ENCODE measurements at places on chromosomes 2 and 18.

DNA sequence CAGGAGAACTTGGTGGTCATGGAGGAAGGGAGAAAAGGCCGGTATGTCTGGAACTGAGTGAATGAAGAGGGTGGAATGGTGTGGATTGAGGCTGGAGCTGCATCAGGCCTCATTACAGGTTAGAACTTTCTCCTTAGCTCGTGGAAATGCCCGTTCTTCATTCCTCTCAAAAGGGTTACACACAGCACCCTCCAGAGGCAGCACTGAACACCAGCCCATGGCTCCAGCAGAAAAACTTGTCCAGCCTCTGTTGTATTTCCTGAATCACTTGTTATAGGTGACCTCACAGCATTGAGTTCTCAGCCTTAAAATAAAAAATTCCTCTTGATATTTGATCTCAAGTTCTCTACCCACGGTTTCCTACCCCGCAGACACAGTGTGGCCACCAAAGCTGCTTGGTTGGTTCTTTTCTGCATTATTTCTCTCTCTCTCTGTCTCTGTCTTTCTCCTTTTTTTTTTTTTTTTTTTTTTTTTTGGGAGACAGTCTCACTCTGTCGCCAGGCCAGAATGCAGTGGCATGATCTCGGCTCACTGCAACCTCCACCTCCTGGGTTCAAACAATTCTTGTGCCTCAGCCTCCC, 89.6 kb downstream of the ITGB1BP1 start:
- DNase-seq, result peak; percentile 87

DNA sequence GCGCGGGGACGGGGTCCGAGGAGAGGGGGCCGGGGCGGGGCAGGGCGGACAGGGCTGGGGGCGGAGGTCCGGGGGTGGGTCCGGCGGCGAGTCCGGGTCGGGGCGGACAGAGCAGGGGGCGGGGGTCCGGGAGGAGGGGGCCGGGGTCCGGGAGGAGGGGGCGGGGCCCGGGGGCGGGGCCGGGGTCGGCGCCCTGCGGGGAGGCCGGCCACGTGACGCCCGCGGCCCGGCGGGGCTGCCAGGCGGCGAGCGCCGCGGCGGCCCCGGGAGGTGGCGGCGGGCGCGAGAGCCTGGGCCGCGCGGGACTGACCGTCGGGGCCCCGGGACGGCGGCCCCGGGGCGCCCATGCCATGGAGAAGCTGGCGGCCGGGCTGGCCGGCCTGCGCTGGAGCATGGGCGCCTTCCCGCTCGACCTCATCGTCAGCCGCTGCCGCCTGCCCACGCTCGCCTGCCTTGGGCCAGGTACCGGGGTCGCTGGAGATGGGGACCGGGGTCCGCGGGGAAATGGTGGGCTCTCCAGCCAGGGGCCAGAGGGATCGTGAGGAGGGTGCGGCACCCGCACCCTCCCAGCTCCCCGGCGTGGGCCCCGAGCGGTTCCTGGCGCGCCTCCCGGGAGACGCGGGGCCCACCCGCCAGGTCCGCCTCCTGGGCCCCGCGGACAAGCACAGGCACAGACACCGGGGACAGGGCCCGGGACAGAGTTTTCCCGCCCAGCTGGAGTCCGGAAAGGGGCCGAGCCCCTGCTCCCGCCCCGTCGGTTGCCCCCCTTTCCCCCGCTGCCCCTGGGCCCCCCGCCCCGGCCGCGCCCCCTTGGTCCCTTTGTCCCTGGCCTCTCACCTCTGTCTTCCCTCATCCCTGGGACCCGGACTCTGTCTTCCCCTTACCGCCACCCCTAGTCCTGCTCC, at the start of gene GAREM2:
Gene GAREM2, plus strand, starts transcription at position 218 of the 905 bp plus-strand sequence. Its CDS starts 133 bp downstream, at position 351.
- no peak for DNase-seq

GRCh38 chr18:64259871-64260270, 111.0 kb upstream of the LINC00305 start:
- DNase-seq, result no peak

DNA sequence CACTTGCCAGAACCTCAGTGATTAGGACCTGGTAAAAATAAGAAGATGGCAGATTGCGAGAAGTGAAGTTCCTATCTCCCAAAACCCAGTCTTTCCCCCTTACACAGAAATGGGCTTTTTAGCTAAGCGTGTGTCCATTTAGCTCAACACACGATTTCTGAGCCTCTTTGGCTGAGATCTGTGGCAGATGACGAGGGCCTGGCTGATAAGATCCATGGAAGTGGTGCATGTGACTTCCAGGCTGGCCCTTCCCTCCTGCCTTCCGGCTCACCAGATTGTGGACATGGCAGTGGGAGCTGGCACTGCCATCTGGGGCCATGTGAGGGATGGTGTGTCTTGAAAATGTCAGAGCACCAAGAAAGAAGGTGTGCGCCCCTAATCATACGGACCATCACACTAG, 41.0 kb upstream of the ZFP36L2 start:
- DNase-seq, result no peak

DNA sequence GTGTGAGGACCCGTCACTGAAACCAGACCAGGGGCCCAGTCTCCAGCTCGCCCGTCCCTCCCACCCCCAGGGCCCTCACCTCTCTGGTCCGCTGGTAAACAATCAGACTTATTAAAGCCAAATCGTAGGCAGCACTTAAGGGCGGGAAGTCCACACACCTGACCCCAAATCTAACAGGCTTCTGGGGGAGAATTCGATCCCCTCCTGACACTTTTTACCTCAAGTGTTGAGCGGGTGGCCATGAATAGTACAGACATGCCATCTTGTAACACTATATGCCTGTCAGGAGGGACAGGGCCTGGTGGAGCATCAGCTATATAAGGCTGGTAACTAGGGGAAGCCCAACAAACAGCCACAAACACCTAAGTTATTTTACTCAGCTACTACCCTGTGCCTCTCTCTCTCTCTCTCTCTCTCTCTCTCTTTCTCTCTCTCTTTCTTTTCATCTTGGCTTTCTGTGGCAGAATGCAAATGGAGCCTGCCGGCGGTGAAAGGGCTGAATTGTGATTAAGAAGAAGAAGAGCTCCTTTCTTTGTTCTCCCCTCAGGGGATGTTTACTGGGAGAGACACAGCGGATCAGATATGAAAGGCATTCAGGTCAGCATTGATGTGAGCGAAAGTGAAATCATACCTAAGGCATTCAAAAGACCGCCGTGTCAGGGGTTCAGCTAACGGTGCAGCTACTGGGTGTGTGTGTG, 9.5 kb downstream of the ZEB2 start:
- peak; percentile 72 for DNase-seq

DNA sequence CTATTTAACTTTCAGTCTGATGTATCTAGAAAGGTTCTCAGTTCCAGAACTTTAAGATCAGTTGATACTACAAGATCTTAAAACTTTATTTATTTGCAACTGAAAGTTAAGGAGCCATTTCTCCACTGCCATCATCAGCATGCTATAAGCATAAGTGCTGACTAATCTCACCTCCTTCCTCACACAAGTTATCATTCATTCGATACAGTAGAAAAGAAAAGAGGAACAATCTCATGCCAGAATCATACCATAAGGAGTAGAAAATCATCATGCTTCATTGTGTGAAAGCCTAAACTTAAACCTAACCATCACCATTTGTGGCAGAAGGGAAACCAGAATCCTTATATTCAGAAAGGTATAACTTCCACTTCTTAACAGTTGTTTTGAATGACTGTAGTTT, 176.6 kb upstream of the NRXN1 start:
- no peak for DNase-seq

- no peak for DNase-seq
These were observed 92.6 kb downstream of the SMIM21 start for GRCh38 chr18:75334869-75335268.

DNA sequence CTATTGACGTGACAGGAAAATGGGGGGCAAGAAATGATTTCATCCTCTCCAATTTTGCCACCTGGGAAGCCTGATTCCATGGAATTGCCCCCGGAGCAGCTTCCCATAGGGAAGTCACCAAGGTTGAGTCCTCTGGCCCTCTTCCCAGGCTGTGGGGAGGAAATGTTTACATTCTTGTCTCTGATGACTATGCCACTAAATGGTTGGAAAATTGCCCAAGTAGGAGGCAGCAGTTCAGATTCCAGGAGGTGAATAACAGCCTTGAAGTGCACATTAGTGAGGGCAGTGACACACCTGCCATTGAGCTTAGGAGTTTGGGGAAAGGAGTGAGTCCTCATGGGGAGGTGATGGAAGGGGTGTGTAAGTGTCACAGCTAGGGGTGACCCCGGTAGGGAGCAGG, 449.2 kb upstream of the DCC start:
- no peak for DNase-seq

GRCh38 chr2:48075631-48076030, 169.3 kb upstream of the FBXO11 start:
- DNase-seq, result no peak

- peak; percentile 2 for DNase-seq
These were observed 77.8 kb downstream of the PDCL3 start for GRCh38 chr2:100640431-100641124.

- DNase-seq, result no peak
These were observed 40.1 kb downstream of the KCMF1 start for GRCh38 chr2:85011098-85011497.

- DNase-seq, result no peak
These were observed 116.5 kb downstream of the MBP start for GRCh38 chr18:77015771-77016710.

- DNase-seq, result no peak
These were observed 42.4 kb upstream of the PDK1 start for GRCh38 chr2:172513524-172513900.

DNA sequence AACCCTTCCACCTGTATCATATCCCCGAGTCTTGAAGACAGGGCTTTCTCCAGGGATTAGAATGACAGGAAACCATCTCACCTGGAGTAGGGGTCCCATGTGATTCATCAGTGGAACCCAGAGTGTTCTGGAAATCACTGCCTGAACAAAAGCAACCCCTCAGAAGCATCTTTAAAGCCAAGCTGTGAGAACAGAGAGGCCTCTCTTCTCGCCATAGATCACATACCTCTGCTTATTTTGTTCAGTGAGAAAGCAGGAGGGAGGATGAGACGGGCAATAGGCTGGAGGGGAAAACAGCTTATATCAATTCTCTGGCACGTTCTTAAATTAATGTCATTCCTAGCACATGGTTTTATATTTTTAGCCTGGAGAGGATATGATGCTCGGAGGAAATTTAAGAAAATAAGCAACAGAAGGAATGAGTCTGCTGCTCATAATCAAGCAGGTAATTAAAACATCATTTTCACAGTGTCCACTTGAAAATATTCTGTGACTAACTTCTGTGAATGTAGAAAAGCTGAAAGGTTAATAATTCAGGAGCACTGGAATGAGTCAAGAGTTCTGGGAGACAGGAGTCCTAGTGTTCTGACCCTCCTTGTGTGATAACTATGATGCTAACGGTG, 213.6 kb upstream of the SP5 start:
- DNase-seq, result no peak

DNA sequence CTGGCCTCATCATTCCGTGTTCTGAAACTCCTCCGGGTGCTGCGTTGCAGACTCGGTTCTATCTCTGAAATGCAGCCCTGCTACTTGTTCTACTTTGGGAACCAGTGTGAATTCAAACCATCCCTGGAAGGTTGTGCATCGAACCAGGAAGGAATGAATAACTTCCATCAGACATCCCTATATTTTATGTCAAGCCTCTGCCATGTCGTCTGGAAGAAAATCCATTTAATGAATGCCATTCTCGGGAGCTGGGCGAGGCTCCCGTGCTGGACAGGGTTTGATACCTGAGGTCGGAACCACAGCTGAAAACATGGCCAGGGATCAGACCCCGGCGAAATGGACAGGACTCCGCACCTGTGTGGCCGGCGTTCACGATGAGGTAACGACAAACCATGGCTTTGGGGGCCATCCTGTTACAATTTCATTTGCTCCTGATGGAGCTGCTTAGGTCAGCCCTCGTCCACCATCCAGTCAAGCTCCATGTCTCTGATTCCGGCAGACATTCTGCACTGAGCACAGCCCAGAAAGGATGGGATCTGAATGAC, 821.6 kb downstream of the GALR1 start:
- no peak for DNase-seq

GRCh38 chr2:146624430-146625160, 1220.2 kb upstream of the ACVR2A start:
- no peak for DNase-seq

- DNase-seq, result no peak
These were observed 28.6 kb upstream of the MBOAT2 start for GRCh38 chr2:9032121-9032520.

Measured in fibroblast of lung (primary cell).